LoVo (cell line): ENCODE measurements at places on chromosomes 5 and 9.

DNA sequence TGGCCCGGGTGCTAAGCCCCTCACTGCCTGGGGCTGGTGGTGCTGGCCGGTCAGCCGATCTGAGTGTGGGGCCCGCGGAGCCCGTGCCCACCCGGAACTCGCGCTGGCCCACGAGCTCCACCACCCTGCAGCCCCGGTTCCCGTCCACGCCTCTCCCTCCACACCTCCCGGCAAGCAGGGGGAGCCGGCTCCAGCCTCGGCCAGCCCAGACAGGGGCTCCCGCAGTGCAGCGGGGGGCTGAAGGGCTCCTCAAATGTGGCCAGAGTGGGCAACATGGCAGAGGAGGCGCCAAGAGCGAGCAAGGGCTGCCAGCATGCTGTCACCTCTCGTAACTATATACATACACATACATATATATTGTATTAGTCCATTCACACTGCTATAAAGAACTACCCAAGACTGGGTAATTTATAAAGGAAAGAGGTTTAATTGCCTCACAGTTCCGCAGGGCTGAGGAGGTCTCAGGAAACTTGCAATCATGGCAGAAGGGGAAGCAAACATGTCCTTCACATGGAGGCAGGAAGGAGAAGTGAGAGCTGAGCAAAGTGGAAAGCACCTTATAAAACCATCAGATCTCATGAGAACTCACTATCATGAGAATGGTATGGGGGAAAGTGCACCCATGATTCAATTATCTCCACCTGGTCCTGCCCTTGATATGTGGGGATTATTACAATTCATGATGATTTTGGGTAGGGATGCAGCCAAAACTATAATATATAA is 56.8 kb downstream of the LIX1 start:
- DNase-seq: no peak

DNA sequence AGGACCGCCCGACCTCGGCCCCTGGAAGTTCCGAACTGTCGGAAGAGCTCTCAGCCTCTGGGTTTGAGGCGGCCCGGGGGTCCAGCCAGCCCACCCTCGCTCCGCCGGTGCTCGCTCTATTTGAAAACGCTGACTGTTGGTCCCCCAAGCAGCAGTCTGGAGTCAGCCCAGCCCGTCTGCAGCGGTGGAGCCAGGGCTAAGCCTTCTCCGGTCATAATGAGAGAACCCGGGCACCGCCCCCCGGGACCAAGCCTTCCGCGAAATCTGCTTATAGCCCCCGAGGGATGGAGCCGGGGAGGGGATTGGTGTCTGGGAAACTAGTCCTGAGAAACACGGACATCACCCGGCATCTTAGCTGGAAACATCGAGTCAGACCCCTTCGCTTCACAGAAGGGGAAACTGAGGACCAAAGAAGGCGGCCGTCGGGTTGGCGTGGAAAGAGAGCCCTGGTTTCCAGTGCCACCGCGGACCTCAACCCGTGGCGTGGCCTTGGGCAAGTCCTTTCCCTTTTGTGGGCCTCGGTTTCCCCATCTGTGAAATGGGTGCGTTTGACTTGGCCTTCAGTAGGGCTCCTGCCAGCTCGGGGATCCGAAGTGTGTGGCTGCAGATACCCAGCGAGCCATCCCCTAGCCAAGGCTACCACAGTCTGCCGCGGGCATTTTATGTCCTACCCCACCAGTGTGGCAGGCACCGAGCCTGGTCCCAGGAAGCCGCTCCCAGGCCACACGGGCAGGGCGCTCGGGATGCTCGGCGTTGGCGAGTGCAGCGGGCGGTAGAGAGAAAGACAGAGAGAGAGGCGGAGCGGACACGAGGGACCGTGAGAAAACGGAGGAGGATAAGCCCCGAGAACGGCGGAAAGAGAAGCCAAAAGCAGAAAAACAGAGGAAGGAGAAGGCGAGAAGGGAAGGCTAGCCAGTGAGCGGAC is 857 bp downstream of the ADAM19 start:
- no peak for DNase-seq

DNA sequence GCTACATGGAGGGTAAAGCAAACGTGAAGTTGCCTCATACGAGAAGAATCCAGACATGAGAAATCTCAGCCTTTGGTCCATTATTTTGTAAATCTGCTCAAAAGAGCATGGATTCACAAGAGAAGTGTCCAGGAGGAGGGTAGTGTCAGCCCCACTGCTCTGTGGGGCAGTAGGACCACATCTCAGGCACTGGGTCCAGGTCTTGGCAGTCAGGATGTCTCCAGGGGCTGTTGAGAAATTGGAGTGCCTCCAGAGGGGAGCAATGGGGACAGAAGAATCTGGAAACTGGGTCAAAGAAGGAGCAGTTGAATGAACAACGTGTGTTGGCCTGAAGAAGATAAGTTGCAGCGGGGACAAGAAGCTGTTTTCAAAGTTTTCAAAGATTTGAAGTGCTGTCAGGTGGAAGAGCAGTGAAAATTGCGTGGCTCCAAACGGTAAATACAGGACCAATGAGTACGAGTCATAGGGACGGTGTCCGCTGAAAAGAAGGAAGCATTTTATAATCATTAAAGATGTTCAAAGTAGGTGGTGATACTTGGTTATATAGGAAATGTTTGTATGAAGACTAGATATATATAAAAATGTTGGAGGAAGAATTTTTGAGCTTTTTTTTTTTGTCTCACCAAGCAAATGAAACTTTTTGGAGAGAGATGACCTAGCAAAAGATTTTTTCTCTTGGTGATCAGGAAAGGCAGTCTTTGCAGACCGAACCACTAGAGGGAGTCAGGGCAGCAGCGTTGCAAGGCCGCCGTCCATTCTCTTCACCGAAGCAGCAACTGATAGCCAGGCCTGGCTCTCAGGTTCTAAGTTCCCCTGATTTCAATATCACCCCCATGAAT is 57.1 kb upstream of the ZBED3 start:
- DNase-seq: peak; percentile 82

DNA sequence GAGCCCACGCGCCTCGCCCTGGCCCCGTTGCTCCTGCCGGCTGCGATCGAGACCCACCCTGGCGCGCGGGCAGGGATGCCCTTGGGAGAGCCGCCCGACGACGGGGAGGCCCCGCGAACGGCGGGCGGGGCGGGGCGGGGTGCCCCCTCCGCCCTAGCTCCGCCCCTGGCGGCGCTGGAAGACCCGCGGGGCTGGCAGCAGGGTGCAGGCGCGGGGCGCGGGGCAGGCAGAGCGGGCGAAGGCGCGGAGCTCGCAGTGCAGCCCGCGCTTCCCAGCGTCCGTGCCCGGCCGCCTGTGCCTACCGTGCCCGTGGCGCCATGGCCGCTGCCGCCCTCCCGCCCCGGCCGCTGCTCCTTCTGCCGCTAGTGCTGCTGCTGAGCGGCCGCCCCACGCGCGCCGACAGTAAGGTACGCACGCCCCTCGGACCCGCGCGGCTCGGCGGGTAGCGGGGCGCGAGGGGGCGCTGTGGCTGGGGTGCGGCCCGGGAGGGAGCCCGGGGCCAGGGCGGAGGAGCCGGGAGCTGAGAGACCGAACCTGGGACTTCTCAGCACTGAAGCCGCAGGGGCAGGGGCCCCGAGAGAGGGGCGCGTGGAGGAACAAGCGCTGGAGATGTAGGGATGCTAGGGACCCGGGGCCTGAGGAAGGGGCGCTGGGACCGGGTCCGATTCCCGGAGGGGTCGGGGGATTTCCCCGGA is at the start of gene OLFML2A:
TSS of gene OLFML2A (plus strand) at position 180 of the 695 bp plus-strand sequence. CDS start at position 318, 138 bp downstream.
- DNase-seq: peak; percentile 53

DNA sequence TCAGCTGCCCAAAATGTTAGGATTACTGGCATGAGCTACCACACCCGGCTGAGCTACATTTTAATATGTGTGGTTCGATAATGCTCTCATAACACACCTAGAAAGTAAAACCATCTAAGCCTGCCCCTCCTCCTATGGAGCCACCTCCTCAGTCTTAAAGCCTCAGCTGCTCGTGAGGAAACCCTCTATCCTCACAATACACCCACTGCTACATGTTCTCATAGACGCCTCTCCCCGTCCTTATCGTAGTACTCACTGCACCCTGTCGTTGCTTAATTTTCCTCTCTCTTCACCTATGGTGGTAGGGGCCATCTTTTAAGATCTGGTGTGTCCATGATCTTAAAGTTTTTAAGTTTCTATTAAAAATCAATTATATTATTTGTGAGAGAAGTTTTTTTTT is 72.9 kb downstream of the RCL1 start:
- DNase-seq: no peak

GRCh38 chr5:159031513-159031912 is 68.2 kb downstream of the EBF1 start:
- no peak for DNase-seq

GRCh38 chr5:159309689-159310433 is 20.4 kb downstream of the IL12B start:
- DNase-seq: no peak

DNA sequence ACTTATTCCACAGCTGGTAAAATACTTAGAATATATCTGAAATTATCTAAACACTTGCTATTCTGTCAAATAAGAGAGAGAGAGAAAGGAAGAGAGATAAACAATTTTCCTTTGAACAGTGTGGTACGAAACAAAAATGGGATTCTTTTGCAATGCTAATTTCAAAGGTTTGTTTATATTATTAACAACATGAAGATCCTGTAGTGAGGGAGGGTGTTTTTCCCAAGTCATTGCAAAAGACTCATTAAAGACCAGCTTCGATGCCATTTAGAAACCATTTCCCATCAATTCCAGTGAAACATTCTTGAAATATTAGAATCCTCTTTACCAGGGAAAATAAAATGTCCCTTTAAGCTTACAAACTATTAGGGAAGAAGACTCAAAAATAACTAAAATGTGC is 505.4 kb downstream of the SEMA5A start:
- no peak for DNase-seq

DNA sequence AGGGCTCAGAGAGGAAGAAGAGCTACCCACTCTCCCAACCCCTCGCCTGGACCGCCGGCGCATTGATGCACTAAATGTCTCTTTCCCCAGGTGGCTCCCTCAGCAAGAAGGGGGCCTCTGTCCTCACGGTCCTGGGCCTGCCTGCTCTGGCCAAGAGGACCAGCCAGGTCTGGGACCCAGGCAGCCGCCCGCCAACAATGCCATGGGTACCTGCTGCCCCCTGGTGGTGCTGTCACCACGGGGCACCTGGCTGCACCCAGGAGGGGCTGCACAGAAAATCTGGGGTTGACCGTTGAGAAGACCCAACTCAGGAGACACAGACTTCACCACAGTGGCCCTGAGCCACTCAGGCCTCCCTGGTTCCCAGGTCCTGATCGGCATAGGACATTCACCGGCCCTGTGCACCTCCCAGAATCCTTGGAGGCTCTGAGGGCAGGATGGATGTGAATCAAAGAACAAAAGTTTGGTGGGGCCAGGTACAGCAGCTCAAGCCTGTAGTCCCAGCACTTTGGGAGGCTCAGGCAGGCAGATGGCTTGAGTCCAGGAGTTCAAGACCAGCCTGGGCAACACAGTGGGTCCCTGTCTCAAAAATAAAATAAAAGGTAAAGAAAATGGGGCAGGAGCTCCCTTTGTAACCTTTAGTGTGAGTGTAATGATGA is 2.4 kb upstream of the VAV2 start:
- peak; percentile 66 for DNase-seq

- no peak for DNase-seq
Observed at GRCh38 chr5:72543365-72543764, 36.2 kb upstream of the ZNF366 start.

GRCh38 chr5:142542078-142542477 is 143.8 kb downstream of the FGF1 start:
- DNase-seq: no peak

DNA sequence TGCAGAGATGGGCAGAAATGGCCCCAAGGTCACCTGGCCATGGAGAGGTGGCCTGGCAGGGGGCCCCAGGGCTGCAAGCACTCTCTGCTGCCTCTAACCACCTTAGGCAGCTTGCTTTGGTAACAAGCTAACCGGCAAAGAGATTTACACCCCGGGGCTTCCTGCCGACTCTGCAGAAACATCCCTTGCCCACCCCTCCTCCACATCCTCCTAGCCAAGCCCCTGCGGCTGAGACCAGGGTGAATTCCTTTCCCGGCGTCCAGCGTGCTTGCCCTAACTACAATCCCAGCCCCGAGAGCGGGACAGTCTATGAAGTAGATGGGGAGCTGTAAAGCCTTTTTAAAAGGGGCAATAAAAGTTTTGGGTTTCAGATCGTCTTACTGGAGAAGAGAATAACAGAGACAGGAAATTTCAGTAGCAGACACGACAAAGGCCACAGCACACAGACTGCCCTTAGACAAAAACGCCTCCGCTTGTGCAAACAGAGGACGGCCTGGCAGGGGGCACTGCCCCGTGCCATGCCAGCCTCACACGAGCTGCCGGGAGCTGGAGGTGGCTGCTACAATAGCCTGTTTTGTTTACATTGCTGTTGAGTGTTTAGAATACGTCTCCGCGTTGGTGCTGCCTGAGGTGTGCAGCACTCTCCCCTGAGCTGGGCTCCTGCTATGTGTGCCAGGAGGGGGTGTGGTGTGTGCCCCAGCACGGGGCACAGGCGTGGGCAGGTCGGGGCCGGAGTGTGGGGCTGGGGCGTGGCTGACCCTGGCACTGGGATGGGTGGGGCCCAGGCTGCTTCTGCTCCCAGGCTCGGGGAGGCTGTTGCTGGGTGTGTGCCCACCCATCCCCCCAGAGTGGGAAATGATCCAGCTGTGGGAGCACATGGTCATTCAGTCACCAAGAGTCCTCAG is 15.3 kb downstream of the MYMK start:
- peak; percentile 12 for DNase-seq

GRCh38 chr9:113574441-113575262 is 111.1 kb downstream of the RGS3 start:
- no peak for DNase-seq

- no peak for DNase-seq
Observed at GRCh38 chr5:158390577-158390976, 531.6 kb upstream of the CLINT1 start.

DNA sequence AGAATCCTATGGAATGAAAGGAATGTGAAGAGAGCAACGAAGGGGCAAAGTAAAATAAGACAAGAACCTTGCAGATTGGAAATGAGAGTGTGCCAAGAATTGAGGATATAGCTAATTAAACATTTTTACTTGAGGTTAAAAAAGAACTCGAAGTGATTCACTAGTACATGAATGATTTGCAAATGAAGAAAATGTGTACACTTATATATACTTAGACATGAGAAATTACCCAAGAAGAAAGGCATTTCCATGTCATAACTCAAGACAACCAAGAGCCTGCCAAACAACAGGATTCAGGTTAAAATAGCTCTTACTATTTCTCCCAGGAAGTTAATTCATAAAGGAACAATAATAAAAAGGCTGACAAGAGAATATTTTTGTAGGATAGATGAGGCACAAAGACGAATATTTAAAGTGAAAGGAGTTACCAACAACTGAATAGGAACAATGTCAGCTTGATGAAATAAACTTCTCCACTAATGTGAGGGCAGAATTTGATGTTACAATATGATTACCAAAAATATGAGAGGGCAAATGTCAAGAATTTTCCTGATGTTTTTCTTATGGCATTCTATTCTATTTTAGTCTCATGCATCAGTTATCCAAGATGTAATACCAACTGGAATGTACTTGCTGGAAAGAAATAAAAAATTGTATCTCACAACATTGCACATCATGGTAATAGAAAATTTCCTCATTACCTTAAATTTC is 18.9 kb upstream of the NPR3 start:
- DNase-seq: no peak

DNA sequence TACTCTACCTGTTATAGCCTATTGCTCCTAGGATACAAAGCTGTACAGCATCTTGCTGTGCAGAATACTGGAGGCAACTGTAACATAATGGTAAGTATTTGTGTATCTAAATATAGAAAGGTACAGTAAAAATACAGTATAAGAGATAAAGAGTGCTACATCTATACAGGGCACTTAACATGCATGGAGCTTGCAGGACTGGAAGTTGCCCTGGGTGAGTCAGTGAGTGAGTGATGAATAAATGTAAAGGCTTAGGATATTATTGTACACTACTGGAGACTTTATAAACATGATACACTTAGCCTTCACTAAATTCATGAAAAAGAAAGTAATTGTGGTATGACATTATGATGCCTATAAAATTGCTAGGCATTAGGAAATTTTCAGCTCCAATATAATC is 65.5 kb upstream of the OSMR start:
- no peak for DNase-seq
